ENCODE measurements at places on chromosomes 4 and X. TPM values are rescaled to one million over a fixed set of nuclear protein-coding genes. Genes with fewer than 3 reads are reported as not detected.

GRCh38 chr4:137702512-137702911, 170.2 kb upstream of the PCDH18 start:
- H3K36me3 ChIP-seq: no peaks in the 10 kb centered on the region
- H3K27ac ChIP-seq: no peak overlapping the region
- no peak for DNase-seq
- H3K27me3 ChIP-seq: no peaks in the 10 kb centered on the region

- H3K4me1 ChIP-seq: no peaks in the 10 kb centered on the region
- no peak overlapping the region for H3K27ac ChIP-seq
- H3K27me3 ChIP-seq: no peaks in the 10 kb centered on the region
- no peak for DNase-seq
- no peak overlapping the region for H3K4me3 ChIP-seq
- no peaks in the 10 kb centered on the region for H3K36me3 ChIP-seq
Measured at GRCh38 chr4:52825460-52826090, 36.5 kb upstream of the RASL11B start.

GRCh38 chrX:116872931-116873330, 410.2 kb upstream of the CT83 start:
- no peak overlapping the region for H3K4me3 ChIP-seq
- H3K27ac ChIP-seq: no peak overlapping the region
- H3K36me3 ChIP-seq: no peaks in the 10 kb centered on the region
- DNase-seq: no peak

- peaks cover 45% of the 10 kb centered on the region for H3K4me1 ChIP-seq
- H3K27me3 ChIP-seq: no peaks in the 10 kb centered on the region
- no peak for DNase-seq
- peak overlapping the region; percentile 85 for H3K27ac ChIP-seq
Measured at GRCh38 chr4:6944301-6945051, 34.9 kb downstream of the TBC1D14 start.

DNA sequence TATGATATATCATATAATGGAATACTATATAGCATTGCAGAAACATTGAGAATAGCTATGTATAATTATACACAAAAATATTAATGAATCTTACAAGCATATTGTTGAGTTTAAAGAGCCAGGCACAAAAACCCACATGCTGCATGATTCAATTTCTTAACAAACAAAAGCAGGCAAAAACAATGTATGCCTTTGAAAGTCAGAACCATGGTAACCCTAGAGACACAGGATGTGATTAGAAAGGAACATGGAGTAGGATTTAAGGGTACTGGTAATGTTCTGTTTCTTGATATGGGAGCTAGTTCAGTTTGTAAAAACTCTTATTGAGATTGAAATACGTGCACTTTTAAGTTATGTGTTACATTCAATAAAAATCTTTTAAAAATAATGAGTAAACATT, 21.5 kb downstream of the CXCL8 start:
- no peak overlapping the region for H3K27ac ChIP-seq
- no peak for DNase-seq
- no peaks in the 10 kb centered on the region for H3K4me1 ChIP-seq

GRCh38 chr4:11038926-11039325, 354.4 kb upstream of the CLNK start:
- no peaks in the 10 kb centered on the region for H3K27me3 ChIP-seq
- H3K36me3 ChIP-seq: no peaks in the 10 kb centered on the region
- H3K4me1 ChIP-seq: no peaks in the 10 kb centered on the region
- H3K27ac ChIP-seq: no peak overlapping the region

GRCh38 chrX:2692221-2693112, 1.4 kb downstream of the CD99 start:
- peak overlapping the region; percentile 56 for H3K4me3 ChIP-seq
- no peaks in the 10 kb centered on the region for H3K36me3 ChIP-seq
- DNase-seq: no peak
- H3K27ac ChIP-seq: peak overlapping the region; percentile 57
- no peaks in the 10 kb centered on the region for H3K4me1 ChIP-seq

The NHS gene
- 0.80 TPM for total RNA-seq

GRCh38 chrX:98548519-98548918, 1664.8 kb downstream of the RPA4 start:
- no peaks in the 10 kb centered on the region for H3K36me3 ChIP-seq
- no peak overlapping the region for H3K4me3 ChIP-seq
- no peaks in the 10 kb centered on the region for H3K27me3 ChIP-seq
- H3K27ac ChIP-seq: no peak overlapping the region

DNA sequence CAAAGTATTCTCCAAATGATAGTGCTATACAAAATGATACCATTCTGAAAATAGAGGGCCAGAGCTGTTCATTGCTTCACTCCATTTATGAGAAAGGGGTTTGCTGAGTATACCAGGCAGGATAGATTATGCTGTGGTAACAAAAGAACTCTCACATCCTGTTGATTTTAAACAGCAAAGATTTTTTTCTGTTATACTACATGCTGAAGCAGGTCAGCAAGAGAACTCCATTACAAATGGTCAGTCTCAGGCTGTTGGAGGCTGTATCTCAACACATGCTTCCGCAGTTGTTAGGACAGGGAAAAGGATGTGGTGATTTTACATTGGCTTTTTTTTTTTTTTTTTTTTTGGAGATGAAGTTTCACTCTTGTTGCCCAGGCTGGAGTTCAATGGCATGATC, 13.7 kb upstream of the KLHL5 start:
- peaks cover 54% of the 10 kb centered on the region for H3K4me1 ChIP-seq
- no peaks in the 10 kb centered on the region for H3K27me3 ChIP-seq
- no peak for DNase-seq
- no peak overlapping the region for H3K4me3 ChIP-seq

- no peak within 1 kb of the TSS for H3K4me3 ChIP-seq
- no peaks in the 10 kb centered on the region for H3K36me3 ChIP-seq
- H3K27ac ChIP-seq: no peak within 1 kb of the TSS
- H3K27me3 ChIP-seq: no peaks in the 10 kb centered on the region
- H3K4me1 ChIP-seq: no peaks in the 10 kb centered on the region
Measured at GRCh38 chrX:30215357-30215843, at the start of gene MAGEB2. TSS of gene MAGEB2 (plus strand) at chrX:30215563. CDS start at chrX:30218581, 3,018 bp downstream.

DNA sequence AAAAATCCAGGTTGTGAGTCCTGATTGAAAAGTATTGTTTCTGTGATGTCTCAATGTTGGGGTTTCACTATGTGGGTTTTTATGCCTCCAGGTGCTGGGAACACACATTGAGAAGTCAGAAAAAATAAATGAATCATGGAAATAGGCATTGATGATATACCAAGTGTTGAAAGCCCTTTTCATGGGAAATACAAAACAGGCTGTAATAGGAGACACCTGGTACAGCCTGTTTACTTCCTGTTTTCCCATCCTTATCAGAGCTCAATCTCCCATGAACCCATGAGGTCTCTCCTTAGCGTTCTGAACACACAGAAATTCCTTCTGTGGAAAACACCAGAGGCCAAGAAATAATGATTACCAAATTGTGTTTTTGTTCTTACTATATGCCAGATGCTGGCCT, 106.3 kb upstream of the BOD1L1 start:
- no peaks in the 10 kb centered on the region for H3K27me3 ChIP-seq
- H3K4me3 ChIP-seq: no peak overlapping the region
- DNase-seq: no peak
- H3K36me3 ChIP-seq: no peaks in the 10 kb centered on the region
- no peak overlapping the region for H3K27ac ChIP-seq

The PNMA6F gene
- total RNA-seq: not detected

DNA sequence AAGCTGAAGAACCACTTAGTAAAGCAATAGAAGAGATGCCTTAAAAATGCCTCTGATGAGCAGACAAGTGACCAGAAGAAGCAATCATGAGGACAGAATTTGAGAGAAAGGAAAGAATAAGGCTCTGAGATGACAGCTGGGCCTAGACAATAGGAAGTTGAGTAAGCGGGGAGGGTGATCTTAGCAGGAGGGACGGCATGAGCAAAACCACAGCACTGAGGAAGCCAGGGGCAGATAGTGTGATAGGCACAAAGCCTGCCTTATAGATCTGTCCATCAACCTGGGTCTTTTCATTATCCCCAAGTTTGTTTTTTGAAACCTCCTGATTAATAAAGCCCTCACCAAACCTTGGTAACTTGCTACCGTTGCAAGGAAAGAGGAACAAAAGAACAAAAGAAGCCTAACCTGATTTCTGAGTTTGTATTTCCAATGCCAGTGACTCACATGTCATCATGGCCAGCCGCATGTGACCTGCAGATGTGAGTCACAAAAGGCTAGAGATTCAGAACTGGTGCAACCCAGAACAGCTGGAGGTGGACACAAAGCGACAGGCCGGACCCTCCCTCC, 55.7 kb upstream of the PPARGC1A start:
- DNase-seq: no peak
- no peaks in the 10 kb centered on the region for H3K27me3 ChIP-seq
- no peak overlapping the region for H3K27ac ChIP-seq
- H3K36me3 ChIP-seq: no peaks in the 10 kb centered on the region
- H3K4me3 ChIP-seq: no peak overlapping the region
- H3K4me1 ChIP-seq: no peaks in the 10 kb centered on the region

The TMEM154 gene
- 0.15 TPM for total RNA-seq

GRCh38 chrX:3757510-3758025, 44.1 kb upstream of the PRKX start:
- DNase-seq: no peak
- no peaks in the 10 kb centered on the region for H3K36me3 ChIP-seq
- H3K27ac ChIP-seq: no peak overlapping the region
- H3K4me3 ChIP-seq: no peak overlapping the region
- H3K27me3 ChIP-seq: no peaks in the 10 kb centered on the region

GRCh38 chr4:147533331-147533730, 52.4 kb downstream of the EDNRA start:
- no peaks in the 10 kb centered on the region for H3K4me1 ChIP-seq
- no peaks in the 10 kb centered on the region for H3K36me3 ChIP-seq
- H3K27ac ChIP-seq: no peak overlapping the region
- H3K27me3 ChIP-seq: no peaks in the 10 kb centered on the region
- no peak overlapping the region for H3K4me3 ChIP-seq
- DNase-seq: no peak

DNA sequence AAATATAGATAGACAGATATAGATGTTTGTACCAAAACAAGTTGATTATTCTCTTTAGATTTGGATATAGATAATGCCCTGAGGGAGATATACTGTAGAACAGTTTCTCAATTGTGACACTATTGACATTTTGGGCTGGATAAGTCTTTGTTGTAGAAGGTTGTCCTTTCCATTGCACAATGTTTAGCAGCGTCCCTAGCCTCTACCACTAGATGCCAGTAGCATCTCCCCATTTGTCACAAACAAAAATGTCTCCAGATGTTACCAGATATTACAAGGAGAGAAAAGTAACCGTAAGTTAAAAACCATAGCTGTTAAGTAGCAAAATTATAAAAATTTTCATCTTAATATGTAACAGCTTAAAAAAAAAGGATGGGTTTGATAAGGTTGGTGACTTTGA, 2595.3 kb downstream of the ARAP2 start:
- DNase-seq: no peak
- no peaks in the 10 kb centered on the region for H3K27me3 ChIP-seq
- H3K4me1 ChIP-seq: no peaks in the 10 kb centered on the region
- no peak overlapping the region for H3K4me3 ChIP-seq
- H3K36me3 ChIP-seq: no peaks in the 10 kb centered on the region
- H3K27ac ChIP-seq: no peak overlapping the region

The MAOA gene
- 0.23 TPM for total RNA-seq

DNA sequence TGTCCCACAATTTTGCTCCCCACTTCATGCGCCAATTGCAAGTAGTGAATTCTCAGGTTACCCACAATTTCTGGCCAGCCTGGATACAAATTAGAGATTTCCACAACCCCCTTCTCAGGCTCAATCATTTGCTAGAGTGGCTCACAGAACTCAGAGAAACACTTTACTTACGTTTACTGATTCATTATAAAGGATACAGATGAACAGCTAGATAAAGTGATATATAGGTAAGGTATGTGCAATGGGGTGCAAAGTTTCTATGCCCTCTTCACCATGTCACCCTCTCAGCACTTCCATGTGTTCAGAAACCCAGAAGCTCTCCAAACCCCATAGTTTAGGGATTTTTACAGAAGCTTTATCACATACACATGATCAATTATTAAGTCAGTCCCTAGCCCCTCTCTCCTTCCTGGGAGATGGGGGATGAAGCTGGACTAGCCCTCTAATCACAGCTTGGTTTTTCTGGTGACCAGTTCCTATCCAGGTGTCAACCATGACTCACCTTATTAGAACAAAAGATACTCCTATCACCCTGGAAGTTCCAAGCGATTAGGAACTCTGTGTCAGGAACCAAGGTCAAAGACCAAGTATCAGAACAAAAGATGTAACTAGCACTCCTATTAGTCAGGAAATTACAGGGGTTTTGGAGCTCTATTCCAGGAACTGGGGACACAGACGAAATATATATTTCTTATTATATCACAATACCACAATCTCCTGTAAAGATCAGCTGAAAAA, 33.5 kb upstream of the PRRG1 start:
- H3K4me3 ChIP-seq: no peak overlapping the region
- H3K36me3 ChIP-seq: no peaks in the 10 kb centered on the region
- H3K27me3 ChIP-seq: no peaks in the 10 kb centered on the region
- no peak overlapping the region for H3K27ac ChIP-seq

DNA sequence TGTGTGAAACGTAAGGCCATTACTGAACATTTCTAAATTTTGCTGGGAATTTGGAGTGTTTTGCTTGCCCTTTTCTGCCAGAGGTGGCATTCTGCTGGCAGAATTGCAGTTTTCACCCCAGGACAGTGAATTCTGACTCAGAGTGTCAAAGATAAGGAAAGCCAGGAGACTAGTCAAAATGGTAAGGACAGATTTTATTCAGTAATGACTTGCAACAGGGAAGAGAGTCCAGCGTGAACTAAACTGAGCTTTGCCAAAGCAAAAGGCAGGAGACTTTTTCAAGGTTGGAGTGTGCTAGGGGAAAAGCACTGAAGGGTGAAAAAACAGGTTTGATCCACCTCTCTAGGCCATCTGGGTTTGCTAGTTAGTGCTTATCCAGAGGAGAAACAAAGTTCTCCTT, 19.4 kb downstream of the MRFAP1 start:
- H3K4me1 ChIP-seq: no peaks in the 10 kb centered on the region
- no peak for DNase-seq
- no peaks in the 10 kb centered on the region for H3K27me3 ChIP-seq
- H3K36me3 ChIP-seq: no peaks in the 10 kb centered on the region
- H3K4me3 ChIP-seq: no peak overlapping the region

DNA sequence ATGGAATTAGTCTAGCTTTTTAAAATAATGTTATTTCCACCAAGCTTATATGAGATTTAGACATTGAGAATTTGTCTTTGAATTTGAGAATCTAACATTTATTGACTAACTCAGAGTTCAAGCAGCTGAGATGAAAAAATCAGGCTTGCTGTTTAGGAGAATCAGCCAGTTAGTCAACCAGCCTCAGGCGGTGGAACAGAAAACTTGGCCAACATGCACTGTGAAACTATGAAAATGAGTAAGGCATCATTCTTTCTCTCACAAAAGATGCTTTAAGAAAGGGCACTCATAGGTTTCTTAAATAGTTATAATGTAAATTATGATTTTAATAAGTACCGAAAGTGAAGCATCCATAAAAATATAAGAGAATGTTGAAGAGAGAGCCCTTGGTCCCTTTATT, 84.2 kb downstream of the NFKB1 start:
- H3K4me3 ChIP-seq: no peak overlapping the region
- DNase-seq: no peak
- H3K36me3 ChIP-seq: peaks cover 2% of the 10 kb centered on the region
- no peak overlapping the region for H3K27ac ChIP-seq

- no peaks in the 10 kb centered on the region for H3K27me3 ChIP-seq
- H3K4me1 ChIP-seq: no peaks in the 10 kb centered on the region
- no peaks in the 10 kb centered on the region for H3K36me3 ChIP-seq
Measured at GRCh38 chr4:24973747-24974601, 56.8 kb downstream of the LGI2 start.

The SMR3B gene
- total RNA-seq: not detected

GRCh38 chr4:72536443-72536842, 32.6 kb downstream of the ADAMTS3 start:
- no peaks in the 10 kb centered on the region for H3K4me1 ChIP-seq
- DNase-seq: no peak
- no peak overlapping the region for H3K4me3 ChIP-seq
- no peaks in the 10 kb centered on the region for H3K36me3 ChIP-seq
- no peak overlapping the region for H3K27ac ChIP-seq

Data from Panc1 (cell line).